ENCODE measurements at places on chromosomes 1 and 21.
A peak's percentile ranks its signal among the peaks of the same experiment; 100 is the strongest.

GRCh38 chr1:168893359-168893801 is 164.4 kb upstream of the DPT start:
- DNase-seq = no peak

DNA sequence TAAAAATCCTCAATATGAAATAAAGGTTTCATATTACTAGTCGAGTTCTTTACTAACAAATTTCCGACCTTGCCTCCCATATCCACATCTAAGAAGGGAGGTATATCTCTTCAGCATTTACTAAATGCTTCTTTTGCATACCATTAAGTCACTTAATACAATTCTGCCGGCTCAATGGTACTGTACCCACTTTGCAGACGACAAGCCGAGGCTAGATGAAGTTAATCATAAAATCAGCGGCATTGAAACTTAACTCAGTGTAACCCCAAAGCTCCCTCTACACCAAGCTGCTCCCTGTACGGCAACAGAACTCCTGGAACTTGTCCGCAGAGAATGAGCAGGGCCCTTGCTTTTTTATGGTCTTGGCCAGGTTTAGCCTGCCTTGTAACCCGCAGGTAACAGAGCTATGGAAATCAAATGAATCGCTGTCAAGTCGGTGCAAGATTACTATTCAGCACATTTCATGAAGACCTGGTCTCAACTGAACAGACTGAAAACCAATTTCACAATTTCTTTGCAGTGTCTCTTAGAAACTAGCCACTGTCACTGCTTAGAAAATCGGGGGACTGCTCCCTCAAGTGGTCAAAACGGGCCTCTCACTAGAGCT is 738 bp downstream of the INTS7 start:
- DNase-seq = peak; percentile 4

GRCh38 chr1:42335809-42336518 is 929 bp upstream of the FOXJ3 start:
- no peak for DNase-seq

- DNase-seq = peak; percentile 27
Observed at GRCh38 chr1:235160383-235160956, 580 bp downstream of the RBM34 start.

DNA sequence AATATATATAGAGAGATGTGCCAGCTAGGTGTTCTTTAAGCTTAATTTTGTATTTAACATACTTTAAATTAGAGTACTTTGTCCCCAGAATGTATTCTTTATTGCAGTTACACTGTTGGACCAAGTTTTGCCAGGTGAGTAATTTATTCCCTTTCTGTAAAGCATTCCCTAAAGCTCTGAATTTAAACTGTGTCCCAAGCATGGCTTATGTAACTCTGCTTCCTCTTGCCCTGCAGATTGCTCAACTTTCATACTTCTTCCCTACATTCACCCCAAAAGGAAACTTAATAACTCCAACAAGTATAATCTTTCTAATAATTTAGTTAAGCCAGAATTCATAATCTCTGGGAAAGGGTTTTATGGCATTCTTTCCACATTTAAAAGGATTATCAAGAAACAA is 5.6 kb downstream of the LYPLAL1 start:
- DNase-seq = no peak

DNA sequence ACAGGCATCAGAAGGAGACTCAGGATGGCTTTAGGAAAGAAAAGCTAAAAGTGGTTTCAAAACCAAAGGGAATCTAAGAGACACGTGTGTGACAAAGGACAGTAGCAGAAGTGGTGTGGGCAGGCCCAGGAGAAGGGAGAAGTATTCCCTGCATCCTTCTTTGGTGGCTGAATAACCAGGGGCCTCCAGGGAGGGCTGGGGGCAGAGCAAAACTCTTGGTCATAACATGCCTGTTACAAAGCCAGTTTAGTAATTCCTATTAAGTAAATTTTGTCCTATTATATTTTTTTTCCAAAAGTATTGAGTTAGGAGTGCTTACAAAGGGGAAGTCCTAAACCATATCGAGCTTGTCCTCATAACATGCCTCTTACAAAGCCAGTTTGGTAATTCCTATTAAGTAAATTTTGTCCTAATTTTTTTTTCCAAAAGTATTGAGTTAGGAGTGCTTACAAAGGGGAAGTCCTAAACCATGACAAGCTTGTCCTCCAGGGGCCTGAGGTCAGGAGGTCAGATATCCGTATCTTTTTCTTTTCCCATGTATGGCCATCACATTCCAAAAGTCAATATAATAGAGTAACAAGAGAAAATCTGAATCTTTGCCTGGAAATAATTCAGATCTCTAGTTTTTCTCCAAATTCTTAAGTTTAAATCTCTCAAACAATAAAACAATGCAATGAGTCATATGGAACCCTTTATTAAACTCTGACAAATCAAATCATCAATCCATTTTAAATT is 509.2 kb downstream of the LTN1 start:
- no peak for DNase-seq

Data from GM19239 (cell line).